ENCODE measurements at places on chromosomes 7 and 10.

- DNase-seq, result no peak
Measured at GRCh38 chr7:102916881-102917280, 4.1 kb downstream of the LRRC17 start.

DNA sequence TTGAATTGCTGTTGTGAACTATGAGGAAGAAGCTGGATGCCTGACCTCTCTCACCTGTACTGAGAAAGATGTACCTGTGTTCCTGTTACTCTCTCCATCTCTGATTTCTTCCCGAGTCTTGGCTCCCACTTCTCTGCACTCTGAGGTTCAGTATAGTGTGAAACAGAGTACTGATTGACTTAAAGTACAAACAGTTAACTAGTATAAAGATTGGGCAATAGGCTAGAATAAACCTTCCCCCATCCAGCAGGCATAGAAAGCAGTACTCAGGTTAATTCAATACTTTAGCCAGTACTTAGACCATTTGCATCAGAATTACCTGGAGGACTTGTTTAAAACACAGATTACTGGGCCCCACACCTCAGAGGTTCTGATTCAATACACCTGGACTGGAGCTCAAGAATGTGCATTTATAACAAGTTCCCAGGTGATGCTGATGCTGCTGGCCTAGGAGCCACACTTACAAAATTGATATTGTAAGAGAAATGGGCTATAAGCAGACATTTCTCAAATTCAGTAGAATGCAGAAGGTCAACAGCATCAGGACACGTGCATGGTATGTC is 51.6 kb downstream of the ANK3 start:
- no peak for DNase-seq

GRCh38 chr7:15916681-15917380 is 230.3 kb upstream of the MEOX2 start:
- DNase-seq, result no peak

DNA sequence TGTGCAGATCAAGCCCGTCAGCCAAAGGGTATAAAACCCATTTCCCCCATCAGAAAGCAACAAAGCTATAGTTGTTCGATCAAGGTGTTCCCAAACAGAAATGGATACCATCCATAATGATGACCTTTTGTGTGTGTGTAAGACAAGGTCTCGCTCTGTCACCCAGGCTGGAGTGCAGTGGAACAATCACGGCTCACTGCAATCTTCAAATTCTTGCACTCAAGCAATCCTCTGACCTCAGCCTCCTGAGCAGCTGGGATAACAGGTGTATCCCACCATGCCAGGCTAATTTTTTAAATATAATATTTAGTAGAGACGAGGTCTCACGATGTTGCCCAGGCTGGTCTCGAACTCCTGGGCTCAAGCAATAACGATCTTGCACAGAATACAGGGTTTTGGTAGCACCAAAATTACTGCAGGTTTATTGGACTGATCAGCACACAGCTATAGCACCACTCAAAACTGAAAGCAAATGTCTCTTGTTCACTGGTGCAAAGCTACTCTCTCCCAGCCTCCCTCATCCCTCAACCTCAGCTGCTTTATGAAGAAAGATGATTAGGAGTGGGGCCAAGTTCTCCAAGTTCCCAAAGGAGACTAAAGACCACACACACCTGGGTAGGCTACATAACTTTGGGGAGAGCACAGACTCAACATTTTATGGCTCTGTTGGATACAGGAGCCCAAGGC is 80.5 kb downstream of the ABI1 start:
- no peak for DNase-seq

DNA sequence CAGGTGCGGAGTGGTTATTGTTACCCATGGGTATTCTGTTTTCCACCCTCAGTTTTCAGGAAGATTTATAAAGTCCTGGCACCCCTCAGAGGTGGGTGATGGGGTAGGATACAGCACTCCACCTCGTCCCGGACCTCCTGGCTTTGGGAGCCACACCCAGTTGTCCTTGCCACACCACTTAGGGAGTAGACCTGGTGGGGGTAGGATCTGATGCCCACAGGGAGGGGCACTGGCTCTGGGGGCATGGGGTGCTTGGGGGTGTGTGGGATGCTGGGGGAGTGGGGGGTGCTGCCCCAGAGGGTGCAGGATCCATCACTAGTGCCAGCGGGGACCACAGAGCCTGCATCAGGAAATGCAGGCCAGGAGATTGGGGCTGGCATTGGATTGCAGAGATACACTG is 4.5 kb downstream of the ZNF511 start:
- DNase-seq, result no peak

GRCh38 chr10:27820637-27821036 is 75.0 kb upstream of the MKX start:
- no peak for DNase-seq

- DNase-seq, result no peak
Measured at GRCh38 chr7:128335730-128336129, 8.0 kb downstream of the RBM28 start.

- no peak for DNase-seq
Measured at GRCh38 chr10:95784279-95784913, 28.4 kb downstream of the ENTPD1 start.

GRCh38 chr7:112648781-112649180 is 141.4 kb downstream of the TMEM168 start:
- DNase-seq, result no peak
